ENCODE measurements at places on chromosomes 7 and 10. TPM values are rescaled to one million over a fixed set of nuclear protein-coding genes. Genes with fewer than 3 reads are reported as not detected.

Gene MOGAT3
- total RNA-seq: not detected

Gene TACR2
- not detected for total RNA-seq

Gene AKR1C2
- not detected for total RNA-seq

DNA sequence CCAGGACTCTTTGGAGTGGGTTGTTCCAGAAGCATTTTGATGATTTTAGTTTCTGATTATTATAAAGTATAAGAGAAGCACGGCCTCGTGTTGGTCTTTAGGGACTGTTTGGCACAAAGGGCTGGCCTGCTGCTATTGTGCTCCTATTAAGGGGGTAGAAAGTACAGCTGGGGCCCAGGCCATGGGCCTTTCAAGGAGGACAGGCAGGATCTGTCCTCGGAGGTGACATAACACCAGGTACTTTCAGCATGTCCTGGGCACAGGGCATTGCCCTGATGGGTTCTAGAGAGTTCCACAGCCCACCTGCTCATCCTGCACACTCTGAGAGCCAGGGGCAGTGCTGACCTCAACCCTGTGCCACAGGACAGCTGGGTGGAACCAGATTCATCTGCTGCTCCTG lies 24.9 kb downstream of the STRA8 start:
- DNase-seq: no peak

- no peak for DNase-seq
Measured at GRCh38 chr7:80907141-80907601, 11.7 kb downstream of the SEMA3C start.

- no peak for DNase-seq
Measured at GRCh38 chr10:91460681-91461080, 50.5 kb downstream of the HECTD2 start.

- DNase-seq: no peak
Measured at GRCh38 chr7:131056007-131056406, 271.7 kb upstream of the MKLN1 start.

DNA sequence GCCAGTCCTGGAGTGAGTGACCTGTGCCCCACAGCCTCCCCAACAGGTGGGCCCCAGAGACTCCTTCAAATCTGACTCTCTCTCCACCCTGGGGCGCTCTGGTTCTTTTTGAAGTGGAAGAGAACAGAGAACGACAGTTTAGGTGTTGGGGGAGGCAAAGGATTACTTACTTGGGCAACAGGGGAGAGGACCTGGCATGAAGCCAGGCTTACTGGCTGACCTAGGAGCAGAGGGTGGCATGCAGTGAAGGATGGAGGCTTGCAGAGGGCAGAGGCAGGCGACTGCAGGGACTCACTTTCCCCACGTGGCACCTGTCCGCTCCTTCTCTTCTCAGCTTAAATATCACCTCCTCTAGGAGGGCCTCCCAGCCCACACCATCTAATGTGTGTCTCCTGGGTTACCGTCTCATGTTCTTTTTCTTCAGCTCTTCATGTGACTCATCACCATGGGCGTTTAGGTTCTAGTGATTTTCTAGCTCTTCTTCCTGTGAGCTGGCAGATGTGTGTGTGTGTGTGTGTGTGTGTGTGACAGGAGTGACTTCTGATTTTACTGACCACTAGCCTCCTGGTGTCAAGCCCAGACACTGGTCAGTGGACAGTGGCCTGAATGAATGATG lies 15.5 kb downstream of the LZTS2 start:
- DNase-seq: no peak

DNA sequence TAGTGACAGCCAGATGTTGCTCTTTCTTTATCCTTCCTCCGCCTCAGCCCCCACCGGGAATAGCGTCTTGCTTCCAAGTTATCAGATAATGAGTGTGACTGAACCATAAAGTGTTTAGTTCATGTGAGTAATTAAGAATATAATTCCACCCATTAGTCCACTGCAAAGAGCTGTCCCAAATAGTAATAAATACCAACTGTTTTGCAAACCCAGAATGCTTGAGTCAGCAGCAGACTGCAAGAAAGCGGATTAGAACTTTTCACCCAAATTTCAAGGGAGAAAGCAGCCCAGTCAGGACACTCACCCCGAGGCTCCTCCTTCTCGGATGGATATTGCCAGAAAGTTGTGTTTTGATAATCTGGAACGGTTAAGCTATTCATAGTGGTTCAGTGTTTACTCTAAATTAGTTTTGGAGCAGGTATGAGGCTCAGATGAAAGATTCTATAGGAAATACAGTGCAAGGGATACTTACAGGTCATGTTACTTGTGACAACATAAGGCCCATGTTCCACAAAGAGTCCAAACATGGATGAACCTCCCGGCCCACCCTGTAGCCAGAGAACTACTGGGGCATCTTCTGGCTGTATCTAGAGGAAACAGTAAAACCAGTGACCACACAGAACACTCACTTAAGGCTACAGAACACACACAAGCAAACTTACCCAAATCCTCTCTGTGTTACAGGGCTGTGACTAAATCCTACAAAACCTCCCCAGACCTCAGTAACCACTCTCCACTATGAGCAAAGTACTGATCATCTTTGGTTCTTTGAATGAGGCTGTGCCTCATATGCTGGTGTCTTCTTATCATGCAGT lies 50.5 kb downstream of the CPVL start:
- no peak for DNase-seq
